ENCODE measurements at places on chromosomes 4 and X.

GRCh38 chr4:121712783-121713182 is 16.0 kb upstream of the ANXA5 start:
- DNase-seq, result no peak

- DNase-seq, result peak; percentile 1
These were observed 443.2 kb upstream of the FGF16 start for GRCh38 chrX:77003956-77004355.

- DNase-seq, result no peak
These were observed 68.0 kb downstream of the ATOH1 start for GRCh38 chr4:93896516-93896915.

DNA sequence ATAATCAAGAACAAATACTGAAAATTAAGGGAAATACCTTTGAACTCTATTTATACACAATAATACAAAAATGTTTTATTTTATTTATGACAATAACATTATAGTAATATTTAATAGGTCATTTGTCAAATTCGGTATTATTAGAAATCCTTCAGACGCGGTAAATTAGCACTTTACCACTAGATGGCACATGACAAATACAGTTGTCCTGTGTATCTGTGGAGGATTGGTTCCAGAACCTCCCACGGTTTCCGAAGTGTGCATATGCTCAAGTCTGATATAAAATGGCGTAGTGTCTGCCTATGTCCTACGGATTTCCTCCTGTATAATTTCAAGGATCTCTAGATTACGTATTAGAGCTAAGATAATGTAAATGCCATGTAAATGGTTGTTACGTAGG is 8.1 kb upstream of the LINC00632 start:
- no peak for DNase-seq

GRCh38 chr4:5752376-5753184 is 41.6 kb downstream of the EVC start:
- DNase-seq, result no peak

GRCh38 chr4:169314906-169315305 is 44.1 kb upstream of the SH3RF1 start:
- DNase-seq, result no peak

GRCh38 chr4:138053641-138054301 is 188.4 kb downstream of the SLC7A11 start:
- DNase-seq, result no peak

DNA sequence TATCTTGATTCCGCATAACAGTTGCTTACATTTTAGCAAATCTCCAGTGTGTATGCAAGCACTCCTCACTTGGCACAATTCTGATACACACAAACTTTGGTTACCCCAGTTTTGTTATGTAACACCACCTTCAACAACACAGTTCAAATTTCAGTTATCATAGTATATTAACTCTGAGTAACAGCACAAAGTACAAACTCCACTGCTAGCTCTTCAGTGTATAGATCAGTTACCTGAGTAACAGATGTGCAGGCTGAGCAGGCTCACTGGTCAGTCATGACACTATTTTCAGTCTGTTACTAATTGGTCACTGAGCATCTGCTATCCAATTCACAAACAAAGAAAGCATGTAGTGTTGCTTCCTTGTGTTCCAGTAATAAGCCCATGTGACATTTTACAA is 55.4 kb downstream of the PKD2 start:
- no peak for DNase-seq

- no peak for DNase-seq
These were observed 365.9 kb downstream of the INPP4B start for GRCh38 chr4:142480244-142480643.

DNA sequence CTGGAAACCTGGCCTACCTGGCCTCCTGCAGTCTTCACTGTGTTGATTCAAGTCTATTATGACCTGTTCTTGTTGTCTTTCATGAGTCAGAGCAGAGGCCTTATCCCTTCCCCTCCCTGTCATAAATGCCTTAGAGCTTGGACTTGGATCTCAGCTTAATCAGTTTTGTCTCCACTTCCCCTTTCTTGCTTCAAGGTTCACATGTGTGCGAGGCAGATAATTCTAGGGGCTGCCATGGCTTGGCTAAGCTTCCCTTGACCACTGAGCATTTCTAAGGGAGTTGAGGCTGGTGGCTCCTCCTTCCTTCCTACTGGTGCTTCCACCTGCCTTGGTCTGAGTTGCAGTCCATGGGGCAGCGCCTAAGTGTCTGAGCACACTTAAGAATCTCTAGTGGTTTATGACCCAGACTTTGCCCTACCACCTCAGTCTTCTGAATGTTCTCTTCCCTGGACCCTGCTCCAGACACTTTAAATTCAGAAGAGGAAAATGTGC is 1.7 kb upstream of the HEPH start:
- DNase-seq, result no peak

- DNase-seq, result no peak
These were observed 32.7 kb upstream of the MXRA5 start for GRCh38 chrX:3379111-3379510.

DNA sequence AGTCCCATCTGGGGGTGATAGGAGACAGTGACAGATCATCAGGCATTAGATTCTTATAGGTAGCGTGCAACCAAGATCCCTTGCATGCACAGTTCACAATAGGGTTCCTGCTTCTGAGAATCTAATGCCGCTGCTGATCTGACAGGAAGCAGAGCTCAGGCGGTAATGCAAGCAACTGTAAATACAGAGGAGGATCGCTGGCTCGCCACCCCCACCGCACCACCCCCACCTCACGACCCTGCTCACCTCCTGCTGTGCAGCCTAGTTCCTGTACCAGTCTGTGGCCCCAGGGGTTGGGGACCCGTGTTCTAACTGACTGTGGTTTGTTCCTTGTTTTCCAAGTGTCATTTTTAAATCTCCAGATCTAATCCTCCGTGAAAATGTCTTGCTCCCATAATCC is 89.0 kb upstream of the MAPK10 start:
- DNase-seq, result no peak

DNA sequence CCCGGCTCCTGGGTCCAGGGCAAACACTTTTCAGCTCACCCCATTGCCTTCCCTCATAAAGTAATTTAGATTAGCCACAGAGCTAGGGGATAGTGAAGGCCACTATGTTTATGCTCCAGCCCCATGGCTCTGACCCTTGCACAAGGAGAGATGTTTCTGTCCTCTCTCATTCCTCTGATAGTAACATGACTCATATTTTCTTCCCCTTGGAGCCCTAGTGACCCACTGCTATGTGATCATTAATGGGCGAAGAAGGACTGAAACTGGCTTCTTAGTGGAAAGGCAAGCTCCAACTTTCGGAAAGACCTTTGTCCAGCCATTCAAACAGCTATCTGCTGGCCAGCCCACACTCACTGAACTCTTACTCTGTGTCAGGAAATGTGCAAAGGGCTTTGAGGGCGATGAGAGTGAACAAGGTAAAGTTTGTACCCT is 12.3 kb downstream of the CLDN2 start:
- no peak for DNase-seq

DNA sequence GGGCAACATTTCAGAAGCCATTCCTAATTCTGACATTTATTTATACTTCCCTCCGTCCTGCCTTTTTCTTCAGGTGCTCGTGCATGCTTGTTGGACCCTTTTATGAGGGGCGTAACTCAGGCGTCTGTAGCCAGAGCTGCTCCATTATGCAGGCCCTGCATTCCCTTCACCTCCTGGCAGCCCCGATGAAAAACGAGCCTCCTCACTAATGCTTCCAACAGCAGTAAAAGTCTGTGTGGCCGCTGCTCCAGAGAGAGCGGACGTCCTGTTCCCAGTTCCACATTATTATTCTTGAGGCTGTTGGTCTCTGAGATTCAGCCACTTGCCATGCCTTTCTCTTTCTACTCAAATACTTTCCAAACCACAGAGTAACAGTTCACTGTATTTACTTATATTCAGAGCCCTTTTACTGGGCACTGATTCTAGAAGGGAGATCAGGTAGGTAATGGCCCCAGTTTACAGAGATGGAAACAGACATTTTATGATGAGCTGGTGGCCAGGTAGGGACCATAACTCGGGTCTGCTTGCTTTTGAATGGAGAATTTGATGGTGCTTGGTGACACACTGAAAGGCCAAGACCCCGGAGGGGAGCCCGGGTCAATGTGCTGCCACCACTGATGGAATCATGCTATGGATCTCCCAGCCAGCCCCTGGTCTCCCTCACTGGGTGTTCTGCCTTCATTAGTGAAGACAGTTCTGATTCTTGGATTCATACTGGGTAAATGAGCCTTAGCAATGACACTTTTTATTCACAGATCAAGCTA is 101.0 kb downstream of the GATB start:
- no peak for DNase-seq

DNA sequence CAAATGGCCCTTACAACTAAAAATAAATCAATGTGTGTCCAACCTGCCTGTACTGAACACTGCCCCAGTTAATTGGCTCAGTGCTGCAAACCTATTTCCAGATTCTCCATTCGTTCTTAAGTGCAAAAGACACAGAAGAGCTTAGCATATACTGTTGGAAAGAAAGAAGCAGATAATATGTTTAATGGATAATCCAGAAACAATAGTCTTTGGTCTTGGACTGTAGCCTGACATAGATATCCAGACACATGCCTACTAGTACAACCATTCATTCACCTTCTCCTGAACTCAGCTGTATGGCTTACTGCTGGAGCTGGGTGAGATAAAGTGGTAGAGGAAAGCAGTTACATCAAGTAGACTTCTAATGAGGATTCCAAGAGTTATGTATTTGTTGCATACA is 77.0 kb downstream of the LUZP4 start:
- no peak for DNase-seq

DNA sequence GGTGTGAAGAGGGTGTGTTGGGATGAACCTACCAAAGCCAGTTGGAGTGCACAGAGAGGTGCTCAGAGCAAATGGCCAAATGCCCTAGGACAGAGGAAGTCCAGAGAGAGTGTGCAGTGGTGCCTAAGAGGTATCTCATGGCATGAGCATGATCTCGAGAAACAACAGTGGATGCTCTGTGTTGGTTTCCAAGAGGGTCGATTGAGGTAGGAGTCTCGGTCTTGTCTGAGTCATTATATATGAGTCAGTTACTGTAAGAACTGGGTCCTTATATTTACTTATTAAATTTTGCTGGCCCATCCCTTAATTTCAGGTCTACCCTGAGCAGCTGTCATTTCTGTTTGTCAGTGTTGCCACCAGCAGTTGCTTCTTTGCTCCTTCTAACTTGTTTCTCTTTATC is 86.6 kb upstream of the TMEM150C start:
- no peak for DNase-seq

DNA sequence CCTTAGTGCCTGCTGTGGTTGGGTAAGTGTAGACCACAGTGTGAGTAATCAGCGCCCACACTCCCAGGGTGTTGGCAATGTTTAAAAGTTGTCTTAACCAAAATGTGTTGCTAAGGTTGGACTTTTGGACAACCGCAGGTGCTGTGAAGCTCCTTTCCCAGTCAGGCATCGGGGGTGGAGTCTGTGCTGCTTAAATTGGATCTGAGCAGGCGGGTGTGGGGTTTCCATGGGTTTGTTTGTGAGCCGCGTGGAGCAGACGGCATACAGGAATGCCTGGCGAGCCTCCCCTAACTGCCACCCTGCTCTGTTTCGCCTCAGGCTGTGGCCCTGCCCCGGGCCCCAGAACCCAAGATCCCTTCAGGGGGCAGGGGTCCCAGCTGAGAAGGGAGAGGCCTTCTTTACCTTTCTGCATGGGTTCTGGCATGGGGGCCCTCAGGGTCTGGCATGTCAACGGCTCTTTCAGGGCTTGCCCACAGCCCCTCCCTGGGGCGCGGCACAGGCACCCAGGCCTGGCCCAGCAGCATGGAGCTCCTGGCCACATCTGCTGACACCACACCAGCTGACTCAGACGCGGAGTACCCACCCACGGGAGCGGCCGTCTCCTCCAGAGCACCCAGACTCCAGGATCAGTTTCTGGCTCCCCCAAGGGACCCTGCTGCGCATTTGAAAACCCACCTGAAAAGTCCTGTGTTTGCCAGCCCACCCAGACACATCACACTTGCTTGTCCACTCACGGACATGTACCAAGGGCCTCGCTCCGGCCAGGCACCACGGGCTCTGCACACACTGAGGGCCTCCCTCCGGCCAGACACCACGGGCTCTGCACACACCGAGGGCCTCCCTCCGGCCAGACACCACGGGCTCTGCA is 5.1 kb upstream of the SPON2 start:
- DNase-seq, result no peak

DNA sequence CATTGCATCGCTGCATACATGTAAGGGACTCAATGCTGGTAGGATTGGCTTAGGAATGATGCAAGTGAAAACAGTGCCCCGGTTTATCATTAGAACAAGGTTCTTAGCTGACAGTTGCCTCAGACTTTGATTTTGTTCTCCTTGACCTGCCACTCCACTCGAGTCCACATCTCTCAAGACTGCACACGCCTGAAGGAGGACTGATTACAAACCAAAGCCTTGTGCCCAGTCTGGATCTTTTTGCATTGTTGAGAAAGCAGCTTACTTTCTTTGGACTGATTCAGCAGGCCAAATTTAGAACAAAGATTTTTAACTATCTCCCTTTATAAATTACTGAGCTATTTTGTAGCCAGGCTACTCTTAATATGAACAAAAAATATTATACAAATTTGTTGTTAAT is 125.6 kb downstream of the PTTG2 start:
- DNase-seq, result no peak

GRCh38 chr4:152041295-152041694 is 280.5 kb upstream of the GATB start:
- no peak for DNase-seq

- DNase-seq, result no peak
These were observed 1.0 kb downstream of the FAT4 start for GRCh38 chr4:125315576-125316400.

DNA sequence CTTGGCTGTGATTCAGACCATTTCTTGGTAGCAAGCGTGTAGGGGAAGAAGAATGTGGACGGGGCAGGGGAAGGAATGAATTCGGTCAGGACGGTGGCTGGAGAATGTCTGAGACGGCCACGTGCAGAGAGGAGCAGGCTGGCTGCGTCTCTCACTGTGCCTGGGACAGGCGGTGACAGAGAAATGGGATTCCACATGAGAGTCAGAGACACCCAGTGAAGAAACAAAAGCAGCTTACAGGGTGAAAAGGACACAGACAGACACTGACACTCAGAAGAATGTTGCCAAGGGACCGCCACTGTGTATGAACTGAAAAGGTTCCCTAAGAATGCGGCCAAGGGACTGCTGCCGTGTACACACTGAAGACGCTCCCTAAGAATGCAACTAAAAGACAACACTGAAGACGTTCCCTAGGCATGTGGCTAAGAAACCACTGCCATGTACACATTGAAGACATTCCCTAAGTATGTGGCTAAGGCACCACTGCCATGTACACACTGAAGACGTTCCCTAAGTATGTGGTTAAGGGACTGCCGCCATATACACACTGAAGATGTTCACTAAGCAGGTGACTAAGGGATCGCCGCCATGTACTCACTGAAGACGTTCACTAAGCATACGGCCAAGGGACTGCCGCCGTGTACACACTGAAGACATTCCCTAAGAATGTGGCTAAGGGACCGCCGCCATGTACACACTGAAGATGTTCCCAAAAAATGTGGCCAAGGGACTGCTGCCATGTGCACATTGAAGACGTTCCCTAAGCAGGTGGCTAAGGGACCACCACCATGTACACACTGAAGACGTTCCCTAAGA is 49.1 kb downstream of the DHRSX start:
- DNase-seq, result no peak

Measured in CD4-positive, alpha-beta memory T cell (primary cell).